ENCODE measurements at places on chromosomes 6 and 20.

GRCh38 chr6:126643352-126643751 is 303.4 kb downstream of the CENPW start:
- DNase-seq: no peak

- DNase-seq: no peak
Observed at GRCh38 chr20:38231531-38232121, 28.9 kb downstream of the KIAA1755 start.

- no peak for DNase-seq
Observed at GRCh38 chr20:62656197-62656918, 14.1 kb downstream of the SLCO4A1 start.

DNA sequence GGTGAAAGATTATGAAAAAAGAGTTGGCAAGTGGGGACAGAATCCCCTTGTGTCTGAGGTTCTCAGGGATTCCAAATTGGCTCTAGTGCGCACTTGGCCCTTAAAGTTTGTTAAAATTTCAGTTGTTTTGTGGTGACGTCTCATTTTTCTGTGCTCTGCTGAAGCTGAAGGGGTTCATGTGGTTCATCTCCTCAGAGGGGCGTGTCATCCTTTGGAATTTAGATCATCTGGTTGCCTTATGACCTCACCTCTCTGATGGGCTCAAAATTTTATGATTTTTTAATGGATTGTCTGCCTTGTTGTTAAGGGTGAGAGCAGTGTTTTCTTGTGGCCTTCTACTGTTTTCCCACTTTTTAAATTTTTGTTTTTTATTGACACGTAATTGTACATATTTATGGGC is 20.3 kb downstream of the CYB5R4 start:
- no peak for DNase-seq

DNA sequence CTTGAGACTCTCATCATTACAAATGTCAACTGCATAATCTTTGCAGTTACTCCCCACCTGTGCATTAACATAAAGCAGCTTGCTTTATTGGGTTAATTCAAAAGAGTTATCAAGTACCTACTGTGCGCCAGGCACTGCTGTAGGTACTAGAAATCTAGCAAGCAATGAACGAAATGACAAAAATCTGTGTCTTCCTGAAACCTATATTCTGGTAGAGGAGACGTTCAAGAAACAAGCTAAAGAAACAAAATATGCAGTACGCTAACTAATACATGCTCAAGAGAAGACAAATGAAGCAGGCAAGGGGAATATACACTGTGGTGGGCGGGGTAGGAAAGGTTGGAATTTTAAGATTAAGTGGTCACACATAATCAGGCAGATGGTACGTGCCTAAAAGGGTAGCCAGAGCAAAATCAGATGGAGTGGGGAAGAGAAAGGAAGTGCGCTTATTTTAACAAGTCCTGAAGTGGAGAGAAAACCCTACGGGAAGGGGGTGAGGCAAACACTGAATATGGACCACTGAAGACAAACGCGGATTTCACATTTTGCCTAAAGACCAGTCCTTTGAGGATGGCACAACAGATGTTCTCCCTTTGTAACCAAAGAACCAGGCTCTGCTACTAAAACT is 1.2 kb downstream of the ELOVL2 start:
- DNase-seq: no peak

DNA sequence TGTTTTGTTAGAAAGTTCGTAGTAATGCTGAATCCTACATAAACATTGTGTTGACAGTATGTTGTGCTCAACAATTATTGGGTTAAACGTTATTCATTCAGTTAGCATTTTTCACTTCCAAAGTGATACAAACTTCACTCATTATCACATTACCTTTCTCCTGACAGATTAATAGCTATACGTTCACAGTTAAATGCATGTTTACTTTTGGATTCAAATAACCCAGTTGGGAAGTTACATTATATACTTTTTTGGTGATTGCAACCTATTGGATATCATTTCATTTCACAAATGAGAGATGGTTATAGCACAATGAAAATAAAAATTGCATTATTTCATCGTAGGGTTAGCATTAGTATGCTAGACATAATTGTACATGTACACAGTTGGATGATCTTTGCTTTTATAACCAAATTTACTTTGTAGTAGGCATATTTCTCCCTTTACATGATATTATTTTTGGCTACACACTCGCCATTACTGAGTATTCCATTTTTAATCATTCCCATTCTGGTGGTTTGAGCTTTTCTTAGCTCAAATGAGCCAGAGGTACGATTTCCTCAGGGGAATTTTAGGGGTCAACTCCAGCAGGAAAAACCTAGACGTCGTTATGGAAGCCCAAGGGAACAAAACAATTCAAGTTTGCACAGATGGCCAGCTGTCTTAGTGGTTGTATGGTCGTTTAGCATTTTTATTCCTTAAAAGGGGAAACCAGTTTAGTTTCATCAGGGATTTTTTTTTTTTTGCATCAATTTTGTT is 2.1 kb upstream of the HIVEP1 start:
- no peak for DNase-seq

GRCh38 chr20:62002882-62003480 is 62.7 kb downstream of the TAF4 start:
- DNase-seq: no peak

GRCh38 chr20:35171753-35172433 is at the start of gene PROCR:
TSS of gene PROCR (plus strand) at chr20:35172072. CDS start at chr20:35172155, 83 bp downstream.
- DNase-seq: no peak

DNA sequence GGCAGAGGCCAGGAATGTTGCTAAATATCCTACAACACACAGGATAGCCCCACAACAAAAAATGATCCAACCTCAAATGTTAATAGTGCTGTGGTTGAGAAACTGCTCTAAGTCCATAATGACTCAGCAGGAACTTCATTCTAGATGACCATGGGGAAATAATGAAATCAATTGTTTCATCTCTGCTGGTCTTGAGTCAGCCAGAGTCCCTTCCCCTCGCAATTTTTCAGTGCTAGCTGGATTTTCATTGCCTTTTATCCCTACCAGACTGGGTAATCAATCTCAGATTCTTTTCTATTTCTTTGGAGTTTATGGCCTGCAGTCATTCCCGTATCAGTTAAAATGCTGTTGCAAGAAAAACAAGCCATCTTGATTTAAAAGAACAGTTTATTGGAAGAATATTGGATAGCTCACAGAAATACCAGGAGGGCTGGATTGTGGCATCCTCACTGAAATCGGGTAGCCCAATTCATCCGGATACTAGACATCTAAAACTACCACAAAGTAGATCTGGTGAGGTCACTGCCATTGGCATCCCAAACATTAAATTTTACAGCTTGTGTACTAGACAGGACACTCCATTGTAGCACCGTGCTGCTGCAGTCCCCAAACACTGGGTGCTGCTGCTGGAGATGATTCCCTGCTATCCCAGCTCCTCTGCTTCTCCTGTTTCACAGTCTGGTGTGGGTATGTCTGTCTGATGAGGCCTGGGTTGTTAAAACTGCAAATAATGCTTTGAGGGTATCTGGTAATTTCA is 30.3 kb upstream of the POPDC3 start:
- no peak for DNase-seq

DNA sequence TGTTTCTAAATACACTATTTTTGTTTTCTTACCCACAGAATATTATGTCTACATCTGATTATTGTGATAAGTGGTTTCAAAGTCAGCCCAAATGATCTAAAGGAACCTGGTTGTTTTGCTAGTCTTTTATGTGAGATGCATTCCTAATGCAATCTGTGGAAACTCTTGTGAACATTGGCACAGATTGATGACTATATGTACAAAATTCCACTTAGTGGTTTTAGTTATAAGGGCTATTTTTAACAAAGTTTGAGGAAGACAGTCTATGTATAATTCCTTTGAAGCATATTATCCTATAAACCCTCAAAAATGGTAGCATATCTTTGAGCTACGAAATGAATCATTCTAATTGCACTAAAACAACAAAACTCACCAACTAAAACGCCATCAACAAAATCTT is 140.9 kb downstream of the GRIK2 start:
- no peak for DNase-seq

- DNase-seq: no peak
Observed at GRCh38 chr20:8221887-8222419, 89.9 kb downstream of the PLCB1 start.

GRCh38 chr20:23114448-23115082 is 28.4 kb upstream of the CD93 start:
- no peak for DNase-seq

DNA sequence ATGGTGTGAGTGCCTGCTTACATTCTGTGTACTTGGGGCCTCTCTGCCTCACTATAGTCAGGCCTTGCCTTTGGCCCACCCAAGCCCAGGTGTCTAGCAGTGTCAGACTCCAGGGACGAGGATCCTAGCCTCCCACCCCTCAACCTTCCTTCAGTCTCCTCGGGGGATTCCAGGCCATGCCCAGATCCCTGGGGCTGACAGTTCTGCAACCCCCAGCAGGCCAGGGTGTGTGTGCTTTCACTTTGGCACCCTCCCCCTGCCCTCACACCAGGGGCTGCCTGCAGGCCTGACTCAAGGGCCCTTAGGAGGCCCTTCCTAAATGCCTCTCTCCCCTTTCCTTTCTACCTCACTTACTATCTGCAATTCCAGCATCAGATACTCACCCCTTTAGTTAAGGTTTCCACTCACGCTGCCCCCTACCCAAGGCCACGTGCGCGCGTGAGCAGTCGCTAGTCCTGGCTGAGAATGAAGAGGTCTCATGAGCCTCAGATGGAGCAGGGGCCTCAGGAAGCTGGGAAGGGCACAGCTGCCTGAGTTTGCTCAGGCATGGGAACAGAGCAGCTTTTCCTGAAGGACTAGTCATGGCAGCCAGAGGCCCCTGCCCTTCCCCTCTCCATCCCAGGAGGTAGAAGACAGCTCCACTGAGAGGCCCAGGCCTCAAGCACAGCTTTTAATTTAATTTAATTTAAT is 859 bp upstream of the CLPS start:
- DNase-seq: no peak

DNA sequence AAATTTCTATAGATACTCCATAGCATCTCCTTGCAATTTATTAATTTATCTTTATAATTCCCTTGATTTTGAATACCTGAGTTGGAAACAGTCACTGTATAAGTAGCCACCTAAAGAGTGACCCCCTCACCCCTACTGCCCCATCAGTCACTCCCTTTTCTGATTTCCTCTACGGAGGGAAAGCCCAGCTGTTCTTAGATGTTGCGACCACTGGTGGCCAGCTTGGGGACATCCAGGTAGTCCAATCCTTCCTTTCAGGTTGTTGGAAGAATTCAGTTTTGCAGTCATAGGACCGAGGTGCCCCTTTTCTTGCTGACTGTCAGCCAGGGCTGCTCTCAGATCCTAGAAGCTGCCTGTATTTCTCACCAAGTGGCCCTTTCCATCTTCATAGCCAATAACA is 87.8 kb downstream of the BMP6 start:
- no peak for DNase-seq

GRCh38 chr6:72316675-72317380 is 305.0 kb upstream of the KCNQ5 start:
- no peak for DNase-seq

- no peak for DNase-seq
Observed at GRCh38 chr20:44848254-44849015, 37.1 kb upstream of the YWHAB start.

- no peak for DNase-seq
Observed at GRCh38 chr6:38163186-38164130, 343.9 kb downstream of the ZFAND3 start.

- DNase-seq: no peak
Observed at GRCh38 chr6:707576-708236, 14.8 kb upstream of the EXOC2 start.

DNA sequence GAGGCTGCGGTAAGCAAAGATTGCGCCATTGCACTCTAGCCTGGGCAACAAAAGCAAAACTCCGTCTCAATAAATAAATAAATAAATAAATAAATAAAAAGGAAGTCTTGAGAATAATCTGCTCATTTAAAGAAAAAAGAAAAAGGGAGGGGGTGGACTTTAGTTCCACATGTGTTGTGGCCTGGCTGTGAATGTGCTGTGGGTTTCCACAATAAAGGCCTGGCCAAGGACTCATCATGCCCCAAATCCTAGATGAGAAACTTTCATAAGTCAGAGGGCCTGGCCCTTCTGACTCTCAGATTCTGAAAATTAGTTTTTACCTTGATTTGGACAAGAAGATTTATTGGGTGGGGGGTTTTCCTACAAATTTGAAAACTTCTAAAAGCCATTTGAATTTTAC is 48.4 kb downstream of the RIOK1 start:
- DNase-seq: no peak

GRCh38 chr6:72580281-72580940 is 41.5 kb upstream of the KCNQ5 start:
- no peak for DNase-seq

DNA sequence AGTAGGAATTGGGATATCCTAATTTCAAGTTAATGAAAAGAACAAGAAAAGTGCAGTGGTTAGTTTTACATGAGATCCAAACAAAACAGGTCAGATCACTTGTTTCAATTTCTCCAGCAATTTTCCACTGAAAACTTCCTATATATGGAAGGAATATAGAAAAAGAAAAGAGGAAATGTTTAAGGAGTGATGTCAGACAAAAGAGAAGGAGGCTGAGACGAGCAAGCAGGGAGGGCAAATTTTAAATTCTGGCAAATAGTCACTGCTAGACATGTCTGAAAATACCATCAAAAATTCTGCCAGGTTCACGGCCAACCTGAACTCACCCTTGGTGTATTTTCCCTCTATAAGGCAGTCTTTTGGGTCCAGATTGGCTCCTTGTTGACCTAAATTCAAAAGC is 9.5 kb upstream of the NUP153 start:
- DNase-seq: no peak
